ENCODE measurements at places on chromosomes 16 and 17.

GRCh38 chr16:5054876-5055865 lies 10.6 kb downstream of the C16orf89 start:
- no peak for DNase-seq

- no peak for DNase-seq
Measured at GRCh38 chr16:49585143-49585832, 211.7 kb downstream of the C16orf78 start.

DNA sequence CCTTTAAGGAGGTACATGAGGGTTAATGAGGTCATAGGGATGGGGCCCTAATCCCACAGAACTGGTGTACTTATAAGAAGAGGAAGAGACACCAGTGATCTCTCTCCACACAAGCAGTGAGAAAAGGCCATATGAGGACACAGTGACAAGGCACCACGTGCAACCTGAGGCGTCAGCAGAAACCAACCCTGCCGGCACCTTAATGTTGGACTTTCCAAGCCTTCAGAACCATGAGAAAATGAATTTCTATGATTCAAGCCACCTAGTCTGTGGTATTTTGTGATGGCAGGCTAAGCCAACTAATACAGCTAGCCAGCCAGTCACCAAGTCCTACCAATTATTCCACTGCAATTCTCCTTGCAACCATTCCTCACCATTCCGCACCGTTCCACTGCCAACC lies 39.5 kb downstream of the COPRS start:
- DNase-seq: no peak

- DNase-seq: no peak
Measured at GRCh38 chr17:79483842-79484241, 127.0 kb downstream of the RBFOX3 start.
